ENCODE measurements at places on chromosomes 3 and 15.

DNA sequence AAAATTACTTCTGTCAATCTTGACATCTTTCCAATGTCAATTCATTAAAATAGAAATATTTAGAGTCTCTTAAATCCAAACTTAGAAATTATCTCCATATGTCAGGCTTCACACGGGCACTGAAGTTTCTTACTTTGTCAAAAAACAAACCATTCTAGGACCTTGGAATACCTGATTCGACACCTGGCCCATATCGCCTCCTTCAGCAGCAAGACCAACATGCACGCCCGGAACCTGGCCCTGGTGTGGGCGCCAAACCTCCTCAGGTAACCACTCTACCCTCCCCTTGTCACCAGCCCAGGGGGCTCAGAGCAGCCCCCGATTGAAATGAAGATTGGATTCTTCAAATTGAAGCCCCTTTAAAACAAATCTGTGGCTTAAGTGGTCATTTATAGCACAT lies 81.3 kb downstream of the TMEM39A start:
- no peak for DNase-seq

DNA sequence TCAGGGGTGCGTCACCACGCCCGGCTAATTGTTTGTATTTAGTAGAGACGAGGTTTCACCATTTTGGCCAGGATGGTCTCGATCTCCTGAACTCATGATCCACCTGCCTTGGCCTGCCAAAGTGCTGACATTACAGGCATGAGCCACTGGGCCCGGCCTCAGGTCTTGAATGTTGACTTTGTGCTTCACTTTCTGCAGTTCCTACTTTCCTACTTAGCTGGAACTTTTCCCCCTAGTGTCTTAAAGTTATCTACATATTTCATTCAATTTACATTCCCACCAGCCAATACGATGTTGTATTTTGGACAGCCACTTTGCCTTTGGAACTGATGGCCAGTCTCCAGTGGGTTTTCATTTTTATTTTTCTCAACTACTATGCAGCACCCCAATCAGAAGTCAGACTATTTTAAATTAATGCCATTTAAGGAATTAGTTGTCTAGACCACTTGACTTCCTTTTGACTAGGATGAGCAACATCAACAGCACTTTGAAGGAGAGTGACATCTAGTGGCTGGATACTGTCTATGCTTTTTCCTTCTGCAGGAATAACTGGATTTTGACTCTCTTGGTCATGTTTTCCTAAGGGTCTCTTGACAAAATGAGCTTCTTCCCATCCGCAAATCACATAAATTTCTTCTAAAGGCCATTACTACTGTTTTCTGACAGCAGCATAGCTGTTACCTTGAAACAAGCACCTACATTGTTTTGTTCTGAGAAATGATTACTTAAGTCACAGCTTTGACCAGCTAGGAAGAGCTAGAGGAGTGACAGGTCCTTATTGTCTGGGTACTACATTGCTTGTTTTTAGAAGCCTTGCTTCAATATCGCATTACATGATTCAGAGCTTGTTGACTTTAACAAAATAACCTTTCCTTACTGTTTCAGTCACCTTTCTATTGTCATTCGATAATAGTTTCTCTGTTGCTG lies 140.2 kb downstream of the ITPR1 start:
- DNase-seq, result no peak

DNA sequence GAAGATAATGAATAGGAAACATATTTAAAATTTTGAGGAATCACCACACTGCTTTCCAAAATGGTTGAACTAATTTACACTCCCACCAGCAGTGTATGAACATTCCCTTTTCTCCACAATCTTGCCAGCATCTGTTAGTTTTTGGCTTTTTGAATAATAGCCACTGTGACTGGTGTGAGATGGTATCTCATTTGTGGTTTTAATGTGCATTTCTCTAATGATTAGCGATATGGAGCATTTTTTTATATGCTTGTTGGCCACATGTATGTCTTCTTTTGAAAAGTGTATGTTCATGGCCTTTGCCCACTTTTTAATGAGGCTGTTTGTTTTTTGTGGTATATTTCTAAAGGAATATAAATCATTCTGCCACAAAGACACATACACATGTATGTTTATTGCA lies 166.3 kb downstream of the NECTIN3 start:
- DNase-seq, result no peak

DNA sequence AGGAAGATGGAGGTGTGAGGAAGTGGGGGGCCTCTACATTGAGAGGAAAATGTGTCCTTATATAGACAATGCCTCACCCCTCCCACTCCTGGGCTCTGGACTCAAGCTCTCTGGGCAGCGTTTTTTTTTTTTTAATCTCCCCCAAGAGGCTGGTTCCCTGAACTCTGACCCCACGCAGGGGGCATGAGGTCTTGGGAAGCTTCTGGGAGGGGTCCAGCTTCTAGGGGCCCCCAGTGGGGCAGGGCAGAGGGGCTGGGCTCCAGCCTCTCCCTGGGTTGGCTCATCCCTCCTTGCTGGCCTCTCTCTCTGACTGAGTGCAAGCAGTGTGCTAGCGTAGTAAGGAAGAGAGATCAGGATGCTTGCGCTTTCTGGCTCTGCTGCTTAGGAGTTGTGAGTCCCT lies 101.4 kb upstream of the HACD2 start:
- DNase-seq, result no peak

GRCh38 chr3:194522579-194523046 lies 35.8 kb upstream of the ATP13A3 start:
- DNase-seq, result no peak

GRCh38 chr3:125389282-125389681 lies 14.2 kb upstream of the ZNF148 start:
- DNase-seq, result no peak

DNA sequence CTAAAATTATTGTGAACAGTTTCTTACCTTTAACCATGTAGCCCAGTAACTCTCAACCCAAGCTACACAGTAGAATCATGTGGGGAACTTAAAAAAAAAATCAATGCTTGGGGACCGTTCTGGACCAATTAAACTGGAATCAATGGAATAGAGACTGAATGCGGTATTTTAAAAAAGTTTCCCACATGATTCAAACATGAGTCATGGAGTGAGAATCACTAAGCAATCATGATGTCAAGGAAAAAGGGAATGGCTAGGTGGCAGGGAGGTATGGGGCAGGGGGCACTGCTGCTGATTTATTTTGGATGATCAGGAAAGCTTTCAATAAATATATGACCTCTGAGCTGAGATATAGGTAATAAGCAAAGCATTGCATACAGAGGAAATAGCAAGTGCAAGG lies 250.5 kb upstream of the RORA start:
- DNase-seq, result no peak

- no peak for DNase-seq
These were observed 674.2 kb downstream of the TBL1XR1 start for GRCh38 chr3:176523114-176523513.

- no peak for DNase-seq
These were observed 56.4 kb upstream of the RASGRP1 start for GRCh38 chr15:38620851-38621594.

- no peak for DNase-seq
These were observed 1.5 kb upstream of the U2SURP start for GRCh38 chr3:142999881-143000280.

DNA sequence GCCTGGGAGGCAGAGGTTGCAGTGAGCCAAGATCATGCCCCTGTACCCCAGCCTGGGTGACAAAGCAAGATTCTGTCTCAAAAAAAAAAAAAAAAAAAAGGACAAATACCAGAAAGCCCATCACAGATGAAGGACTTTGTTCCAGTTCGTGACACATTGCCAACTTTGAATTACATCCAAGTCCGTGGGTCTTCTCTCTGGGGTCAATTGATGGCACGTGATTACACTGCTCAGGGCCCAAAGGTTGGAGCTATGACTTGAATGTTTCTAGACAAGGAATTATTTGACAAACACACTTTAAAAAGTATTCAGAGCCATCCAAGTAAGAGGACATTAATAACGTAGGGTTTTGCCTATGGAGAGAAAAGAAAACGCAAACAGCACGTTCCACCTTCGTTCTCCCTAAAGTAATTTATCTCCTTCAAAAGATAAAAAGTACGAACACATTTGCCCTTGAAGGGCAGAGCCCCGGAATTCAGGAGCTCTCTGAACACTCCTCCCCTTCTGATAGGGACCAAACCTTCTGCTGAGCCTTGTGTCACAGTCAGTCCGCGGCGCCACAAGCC lies 31.3 kb upstream of the ST3GAL6 start:
- no peak for DNase-seq

- no peak for DNase-seq
These were observed 237.8 kb upstream of the GADL1 start for GRCh38 chr3:31132132-31132769.

- no peak for DNase-seq
These were observed 79.0 kb downstream of the WDR76 start for GRCh38 chr15:43905755-43906154.

DNA sequence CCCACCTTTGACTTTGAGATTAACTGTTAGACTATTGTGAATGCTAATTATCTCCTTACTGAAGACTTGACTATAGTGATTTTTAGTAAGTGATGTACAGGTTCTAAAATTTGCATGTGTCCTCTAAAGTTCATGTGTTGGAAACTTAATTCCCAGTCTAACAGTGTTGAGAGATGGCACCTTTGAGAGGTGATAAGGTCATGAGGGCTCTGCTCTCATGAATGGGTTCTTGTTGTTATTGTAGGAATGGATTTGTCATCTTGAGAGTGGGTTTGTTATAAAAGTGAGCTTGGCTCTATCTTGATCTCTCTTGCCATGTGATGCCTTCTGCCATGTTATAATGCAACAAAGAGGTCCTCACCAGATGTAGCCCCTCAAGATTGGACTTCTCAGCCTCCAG lies 18.9 kb upstream of the LMOD3 start:
- DNase-seq, result no peak

GRCh38 chr15:34258151-34258550 lies 33.3 kb downstream of the EMC4 start:
- DNase-seq, result no peak

DNA sequence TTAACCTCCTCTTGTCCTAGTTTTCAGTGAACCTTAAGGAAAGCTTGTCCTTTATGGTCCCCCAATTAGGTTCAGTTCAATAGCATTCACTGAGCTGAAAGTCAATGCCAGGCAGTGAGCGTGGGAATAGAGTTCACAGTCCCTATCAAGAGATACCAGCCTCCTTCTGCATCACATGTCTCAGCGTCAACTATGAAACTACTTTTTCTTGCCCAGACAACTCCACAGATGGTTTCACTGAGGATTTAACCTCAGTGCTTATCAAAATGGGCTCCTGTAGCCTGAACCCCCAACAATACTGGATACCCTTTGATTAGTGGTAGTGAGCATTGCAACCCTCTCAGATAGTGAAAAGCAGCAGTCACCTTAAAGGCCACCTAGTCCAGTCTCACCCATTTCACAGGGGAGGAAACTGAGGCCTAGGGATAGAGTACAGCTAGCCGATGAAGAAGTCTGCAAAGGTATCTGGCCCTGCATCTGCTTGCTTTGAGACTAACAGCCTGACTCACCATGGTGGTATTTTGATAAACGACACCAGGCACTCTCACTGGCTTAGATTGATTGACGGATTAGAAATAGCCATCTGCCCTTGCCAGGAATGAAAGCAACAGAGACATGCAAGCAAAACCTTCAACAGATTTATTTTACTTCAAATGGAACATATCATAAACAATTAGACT lies 1.6 kb upstream of the UBA3 start:
- DNase-seq, result no peak

DNA sequence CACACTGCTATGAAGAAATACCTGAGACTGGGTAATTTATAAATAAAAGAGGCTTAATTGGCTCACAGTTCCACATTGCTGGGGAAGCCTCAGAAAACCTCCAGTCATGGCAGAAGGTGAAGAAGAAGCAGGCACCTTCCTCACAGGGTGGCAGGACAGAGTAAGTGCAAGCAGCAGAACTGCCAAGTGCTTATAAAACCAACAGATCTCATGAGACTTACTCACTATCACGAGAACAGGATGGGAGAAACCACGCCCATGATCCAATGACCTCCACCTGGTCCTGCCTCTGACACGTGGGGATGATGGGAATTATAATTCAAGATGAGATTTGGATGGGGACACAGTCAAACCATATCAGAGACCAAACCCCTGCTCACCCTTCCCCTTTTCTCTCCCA lies 75.0 kb downstream of the TRIM69 start:
- no peak for DNase-seq

GRCh38 chr3:128278130-128278529 lies 124.8 kb downstream of the EEFSEC start:
- DNase-seq, result no peak

DNA sequence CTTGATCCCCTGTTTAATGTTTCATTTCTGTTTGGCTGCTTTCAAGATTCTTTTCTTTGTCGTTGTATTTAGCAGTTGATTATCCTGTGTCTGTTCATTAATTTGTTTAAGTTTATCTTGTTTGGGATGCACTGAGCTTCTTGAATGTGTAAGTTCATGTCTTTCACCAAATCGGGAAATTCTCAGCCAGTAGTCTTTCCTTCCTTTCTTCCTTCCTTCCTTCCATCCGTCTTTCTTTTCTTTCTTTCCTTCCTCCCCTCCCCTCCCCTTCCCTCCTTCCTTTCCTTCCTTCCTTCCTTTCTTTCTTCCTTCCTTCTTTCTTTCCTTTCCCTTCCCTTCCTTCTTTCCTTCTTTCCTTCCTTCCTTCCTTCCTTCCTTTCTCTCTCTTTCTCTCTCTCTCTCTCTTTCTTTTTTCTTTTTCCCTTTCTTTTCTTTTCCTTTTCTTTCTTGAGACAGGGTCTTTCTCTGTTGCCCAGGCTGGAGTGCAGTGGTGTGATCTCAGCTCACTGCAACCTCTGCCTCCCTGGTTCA lies 35.5 kb upstream of the KLF13 start:
- DNase-seq, result no peak

GRCh38 chr15:39273717-39274411 lies 307.0 kb upstream of the THBS1 start:
- no peak for DNase-seq

- DNase-seq, result no peak
These were observed 363.8 kb upstream of the NAALADL2 start for GRCh38 chr3:174495311-174495710.

DNA sequence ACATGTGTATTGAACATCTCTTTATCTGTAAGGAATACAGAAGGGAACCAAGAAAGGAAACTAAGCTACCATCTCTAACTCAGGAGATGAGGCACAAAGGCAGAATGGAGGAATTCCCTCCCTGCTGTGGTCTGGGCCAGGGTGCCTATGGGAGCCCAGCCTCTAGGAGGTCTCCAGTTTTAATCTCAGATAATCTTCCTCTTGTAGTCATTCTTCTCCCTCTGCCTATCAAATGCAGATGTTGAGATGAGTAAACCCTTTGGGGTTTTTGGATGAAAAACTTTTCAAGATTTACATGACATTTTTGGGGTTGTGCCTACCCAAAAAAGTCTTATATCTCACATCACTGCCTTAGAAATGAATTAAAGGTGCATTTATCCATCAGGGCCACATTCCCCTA lies 23.3 kb downstream of the SCG5 start:
- no peak for DNase-seq

DNA sequence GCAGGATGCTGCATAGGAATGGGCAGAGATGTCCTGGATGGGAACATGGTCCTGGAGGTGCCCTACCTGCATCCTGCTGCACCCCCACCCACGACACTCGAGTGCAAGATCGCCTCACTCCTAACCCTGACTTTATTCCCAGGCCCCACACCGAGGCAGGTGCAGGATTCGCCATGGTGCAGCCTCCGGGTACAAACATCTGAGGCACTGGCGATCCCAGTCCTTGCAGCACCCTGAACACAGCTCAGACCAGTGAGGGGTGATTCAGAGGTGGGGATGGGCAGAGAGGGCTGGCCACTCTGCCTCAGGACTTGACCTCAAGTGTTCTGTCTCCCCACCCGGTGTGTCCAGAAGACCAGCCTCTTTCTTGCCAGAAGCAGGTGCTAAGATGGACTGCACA lies 49.1 kb downstream of the KLF13 start:
- peak; percentile 10 for DNase-seq

All from ovary (tissue), 10 donors.